ENCODE measurements at places on chromosomes 7 and 10.

GRCh38 chr10:2929480-2930258 is 137.7 kb upstream of the PFKP start:
- DNase-seq = no peak

- DNase-seq = no peak
These were observed 26.0 kb downstream of the KBTBD2 start for GRCh38 chr7:32865448-32866030.

- no peak for DNase-seq
These were observed 51.3 kb upstream of the GPR26 start for GRCh38 chr10:123614888-123615287.

DNA sequence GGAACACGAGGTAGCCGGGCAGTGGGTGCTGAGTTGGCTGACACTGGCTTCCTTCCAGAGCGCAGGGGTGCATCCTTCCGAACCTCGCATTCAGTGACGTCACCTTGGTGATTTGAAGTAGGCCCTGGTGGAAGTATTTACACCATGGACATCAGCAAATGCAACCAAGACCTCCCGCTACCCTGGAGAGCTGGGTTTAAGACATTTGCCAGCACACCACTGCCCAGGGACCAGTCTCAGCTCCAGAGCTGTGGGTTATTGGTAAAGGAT is 106.4 kb upstream of the GPR26 start:
- no peak for DNase-seq

GRCh38 chr7:27587429-27587828 is 75.3 kb downstream of the HIBADH start:
- no peak for DNase-seq

GRCh38 chr7:98669329-98670000 is 52.4 kb downstream of the NPTX2 start:
- DNase-seq = no peak

- no peak for DNase-seq
These were observed 22.2 kb downstream of the FAM20C start for GRCh38 chr7:214410-215212.

GRCh38 chr7:134799377-134799776 is 19.9 kb downstream of the CALD1 start:
- DNase-seq = no peak

DNA sequence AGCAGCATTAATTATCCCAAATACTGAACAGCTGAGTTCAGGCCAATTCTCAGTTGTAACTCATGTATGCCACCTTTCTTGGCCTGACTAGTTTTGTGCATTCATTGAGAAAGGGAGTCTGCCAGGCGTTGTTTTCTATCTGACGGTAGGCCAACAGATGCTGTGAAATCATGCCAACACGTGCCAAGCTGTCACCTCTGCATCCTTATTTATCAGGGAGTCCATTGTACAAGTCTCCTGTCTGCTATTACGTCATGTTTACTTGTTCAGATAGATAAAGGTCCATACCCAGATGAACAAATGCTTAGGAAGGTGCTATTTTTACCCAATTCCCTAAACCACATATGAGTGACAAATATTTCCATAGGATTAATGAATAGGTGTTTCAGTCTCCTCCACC is 127.2 kb upstream of the CDK6 start:
- no peak for DNase-seq

DNA sequence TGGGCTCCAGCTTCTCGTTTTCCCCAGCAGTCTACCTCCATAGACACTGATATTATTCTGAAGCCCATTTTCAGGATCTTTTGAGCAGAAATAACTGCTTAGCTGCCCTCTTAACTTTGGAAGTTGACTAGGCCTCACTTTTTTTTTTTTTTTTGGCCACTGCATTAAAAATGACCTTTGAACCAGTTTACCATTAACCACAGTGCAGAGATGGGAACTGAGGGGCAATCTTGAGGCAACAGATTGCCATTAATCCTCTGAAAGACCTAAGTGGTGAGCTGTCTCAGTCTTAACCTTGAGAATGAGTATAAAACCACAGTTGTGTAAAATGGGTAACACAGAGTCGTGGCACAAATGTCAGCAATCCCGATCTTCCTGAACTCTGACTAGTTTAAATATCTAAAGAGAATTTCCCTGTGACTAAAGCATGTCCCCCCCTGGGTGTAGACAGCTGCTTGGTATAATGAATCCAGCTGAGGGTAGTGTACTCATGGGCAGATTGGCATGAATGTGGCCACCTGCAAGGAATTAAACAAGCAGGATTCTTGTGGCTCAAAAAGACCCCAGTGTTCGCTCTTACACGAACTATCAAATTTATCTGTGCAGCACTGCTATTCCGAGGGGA is 46.1 kb upstream of the FMC1 start:
- DNase-seq = no peak

DNA sequence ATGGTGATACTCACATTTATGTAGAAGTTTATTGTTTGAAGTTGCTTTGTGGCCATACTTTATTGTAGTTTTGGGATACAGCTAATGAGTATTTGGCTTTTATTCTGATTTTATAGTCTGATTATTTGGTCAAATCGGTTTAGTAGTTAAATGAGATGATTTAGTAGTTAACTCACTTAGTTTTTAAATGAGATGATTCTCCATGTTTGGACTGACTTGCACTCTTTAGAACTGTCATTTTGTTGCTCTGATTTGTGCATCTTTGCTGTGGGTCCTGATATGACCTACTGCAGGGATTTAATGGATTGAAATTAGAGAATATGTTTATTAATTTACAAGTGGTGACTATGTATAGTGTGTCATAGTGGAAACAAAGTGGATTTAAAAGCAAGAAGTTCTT is 44.2 kb downstream of the EXOC4 start:
- DNase-seq = no peak

- DNase-seq = no peak
These were observed 25.6 kb upstream of the SOSTDC1 start for GRCh38 chr7:16491148-16491547.

DNA sequence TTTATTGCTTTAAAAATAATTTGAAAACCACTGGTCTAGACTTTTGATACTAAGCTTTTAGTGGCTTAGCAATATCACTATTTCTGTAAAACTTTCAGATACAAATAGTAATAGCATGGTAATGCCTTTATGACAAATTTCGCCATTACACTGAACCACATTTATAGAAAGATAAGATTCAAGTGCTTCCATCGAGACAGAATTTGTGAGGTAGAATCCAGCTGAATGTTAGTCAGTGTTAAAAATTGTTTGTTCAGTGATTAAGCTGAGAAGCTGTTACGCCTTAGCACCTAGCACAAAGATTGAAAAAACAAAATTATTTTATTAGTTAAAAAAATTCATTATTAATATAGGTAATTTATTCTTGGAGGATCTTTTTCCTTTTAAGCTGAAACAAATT is 36.5 kb downstream of the GNAT3 start:
- no peak for DNase-seq

- DNase-seq = no peak
These were observed 11.2 kb upstream of the WIPF3 start for GRCh38 chr7:29794959-29795629.
